ENCODE measurements at places on chromosomes 12 and 14.

- no peak for DNase-seq
These were observed 389.8 kb downstream of the EMP1 start for GRCh38 chr12:13586361-13586760.

DNA sequence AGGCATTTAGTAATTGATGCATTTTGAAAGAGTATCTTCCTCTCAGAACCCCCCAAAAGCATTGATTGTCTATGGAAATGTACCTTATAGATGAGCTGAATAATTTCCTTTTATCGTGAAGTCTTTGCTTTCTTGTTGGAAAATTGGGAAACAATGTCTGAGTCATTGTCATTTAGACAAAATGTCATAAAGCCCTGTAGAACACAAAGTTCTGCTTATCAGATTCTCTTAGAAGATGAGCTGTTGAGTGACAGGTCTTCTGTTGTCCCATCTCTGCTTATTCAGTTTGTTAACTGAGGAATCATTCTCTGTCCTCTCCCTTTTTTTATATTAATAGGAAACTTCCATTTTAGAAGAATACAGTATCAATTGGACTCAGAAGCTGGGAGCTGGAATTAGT, 22.9 kb downstream of the MAPKAPK5 start:
- DNase-seq = no peak

DNA sequence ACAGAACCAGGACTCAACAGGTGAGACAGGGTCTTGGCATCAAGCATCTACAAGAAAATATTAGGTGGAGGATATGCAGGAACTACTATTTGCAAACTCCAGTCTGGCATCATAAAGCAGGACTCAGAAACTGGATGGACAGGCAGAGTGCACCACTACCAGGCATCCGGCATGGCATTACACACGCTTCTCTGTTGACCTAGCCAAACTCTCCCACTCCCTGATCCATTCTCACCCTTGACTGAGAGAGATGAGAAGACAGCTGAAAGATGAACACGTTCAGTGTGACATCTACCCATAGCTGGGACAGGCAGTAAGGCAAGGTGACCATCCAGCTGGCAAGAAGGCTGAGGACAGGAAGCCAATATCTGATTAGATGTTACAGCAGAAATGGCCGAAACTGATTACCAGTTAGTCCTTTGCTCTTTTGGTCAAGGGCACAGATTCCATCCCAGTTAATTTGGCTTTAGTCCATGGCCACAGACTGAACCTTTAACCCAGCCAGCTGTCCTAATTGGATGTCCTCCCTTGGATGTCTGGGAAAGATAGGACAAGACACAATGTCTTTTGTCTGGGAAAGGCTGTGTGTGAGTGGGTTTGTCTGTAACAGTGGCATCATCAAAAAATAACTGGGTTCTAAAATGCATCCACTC, 71.6 kb downstream of the BBS10 start:
- no peak for DNase-seq

GRCh38 chr12:51818086-51818485, 30.4 kb downstream of the FIGNL2 start:
- no peak for DNase-seq

DNA sequence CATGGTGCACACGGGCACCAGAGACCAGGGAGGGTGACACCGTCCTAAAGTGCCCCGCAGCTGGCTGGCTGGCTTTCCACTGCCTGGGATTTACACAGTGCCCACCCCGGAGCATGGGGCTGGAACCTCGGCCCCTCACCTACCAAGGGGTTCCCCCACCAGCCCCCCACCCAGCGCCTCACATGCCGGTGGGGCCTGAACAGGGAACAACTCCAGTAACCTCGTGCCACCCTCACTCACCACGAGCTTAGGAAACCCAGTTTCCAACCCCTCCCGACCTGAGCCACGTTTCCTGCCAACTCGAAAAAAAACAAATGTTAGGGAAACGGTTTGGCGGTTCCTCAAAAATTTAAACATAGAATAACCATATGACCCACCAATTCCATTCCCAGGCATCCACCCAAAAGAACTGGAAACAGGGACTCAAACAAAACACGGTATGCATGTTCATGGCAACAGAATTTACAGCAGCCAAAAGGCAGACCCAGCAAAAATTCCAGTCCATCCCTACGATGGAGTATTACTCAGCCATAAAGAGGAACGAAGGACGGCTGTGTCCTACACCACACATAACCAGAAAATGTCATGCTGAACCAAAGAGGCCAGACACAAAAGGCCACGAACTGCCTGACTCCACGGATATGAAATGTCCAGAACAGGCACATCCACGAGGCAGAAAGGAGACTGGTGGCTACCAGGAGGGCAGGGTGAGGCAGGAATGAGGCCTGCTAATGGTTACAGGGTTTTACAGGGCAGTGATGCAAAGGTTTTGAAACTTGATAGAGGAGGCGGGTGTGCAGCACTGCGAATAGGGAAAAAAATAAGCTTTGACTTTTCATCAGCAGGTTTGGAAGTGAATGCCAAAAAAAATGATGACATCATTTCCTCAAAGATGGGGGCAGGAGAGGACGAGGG, 68.9 kb downstream of the NCOR2 start:
- DNase-seq = peak; percentile 28

DNA sequence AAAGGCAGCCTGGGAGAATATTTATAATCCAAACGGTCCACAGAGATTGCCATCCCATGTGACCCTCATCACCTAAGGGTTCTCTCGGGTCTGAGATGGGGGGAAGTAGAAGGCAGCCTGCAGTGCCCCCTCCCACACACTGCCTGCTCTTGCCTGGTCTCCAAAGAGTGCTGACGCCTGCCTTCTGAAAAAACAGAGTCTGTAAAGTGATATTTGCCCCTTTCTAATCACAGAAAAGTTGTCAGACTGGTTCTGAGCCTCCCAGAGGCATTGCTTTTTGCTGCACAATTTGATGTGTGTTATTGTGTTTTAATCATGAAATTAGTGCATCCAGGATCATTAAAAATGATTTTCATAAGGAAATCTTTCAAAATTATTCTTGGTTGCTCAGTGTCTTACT, 59.2 kb downstream of the TMEM30B start:
- DNase-seq = no peak

DNA sequence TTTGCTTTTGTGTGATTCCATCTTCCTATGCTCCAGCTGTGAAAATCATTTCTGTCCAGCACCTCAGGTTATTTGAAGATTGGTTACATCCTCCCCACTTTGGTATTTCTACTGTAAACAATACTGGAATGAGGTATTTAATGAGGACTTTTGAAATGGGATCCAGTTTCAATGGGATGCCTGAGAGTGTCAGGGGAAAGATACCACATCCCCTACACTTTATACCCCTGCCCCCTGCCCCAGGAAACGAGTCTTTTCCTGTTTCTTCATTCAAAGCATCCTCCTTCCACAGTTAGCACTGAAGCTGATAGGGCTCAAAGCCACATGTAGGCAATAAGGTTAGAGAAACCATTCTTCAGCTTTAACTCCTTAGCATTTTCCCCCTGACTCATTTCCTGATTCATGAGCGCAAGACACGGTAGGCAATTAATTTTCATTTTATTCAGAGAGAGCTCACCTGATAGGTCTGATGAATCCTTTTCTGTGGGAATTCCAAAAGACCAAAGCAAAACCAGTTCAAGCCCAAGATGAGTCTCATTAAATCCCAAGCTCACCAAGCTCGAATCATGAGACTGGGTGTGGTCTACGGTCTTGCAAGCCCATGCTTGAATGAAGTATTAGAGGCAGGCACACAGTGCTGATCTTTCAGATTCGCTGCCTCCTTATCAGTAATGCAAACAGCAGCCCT, 143.6 kb upstream of the CRY1 start:
- DNase-seq = no peak

GRCh38 chr12:99670635-99671034, 23.1 kb downstream of the GARIN6 start:
- DNase-seq = peak; percentile 4

DNA sequence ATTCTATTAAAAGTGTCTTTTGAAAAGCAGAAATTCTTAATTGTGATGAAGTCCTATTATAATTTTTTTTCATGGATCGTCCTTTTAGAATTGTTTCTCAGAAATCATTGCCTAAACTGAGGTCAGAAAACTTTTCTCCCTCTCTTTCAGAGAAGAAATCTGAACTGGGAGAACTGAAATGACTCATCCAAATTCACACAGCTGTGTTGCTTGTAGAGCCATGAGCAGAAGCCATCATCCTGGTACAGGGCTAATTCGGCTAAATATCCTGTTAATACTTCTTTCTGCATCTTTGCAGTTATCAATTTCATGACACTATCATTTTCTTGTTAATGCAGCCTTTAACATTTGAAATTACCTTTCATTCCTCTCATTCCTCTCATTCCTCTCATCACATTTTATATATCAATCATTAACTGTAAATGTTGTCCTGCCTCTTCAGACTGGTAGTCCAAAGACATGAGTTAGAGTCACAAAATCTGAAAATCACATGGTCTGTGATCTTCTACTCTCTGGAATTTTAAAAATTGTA, 15.5 kb downstream of the SLC15A5 start:
- DNase-seq = no peak
